Stimulated activated CD8-positive, alpha-beta memory T cell treated with anti-CD3 and anti-CD28 coated beads, Interleukin-4, amount 100 ng/mL, for 1 hour (primary cell): ENCODE measurements at places on chromosomes 4 and X.

DNA sequence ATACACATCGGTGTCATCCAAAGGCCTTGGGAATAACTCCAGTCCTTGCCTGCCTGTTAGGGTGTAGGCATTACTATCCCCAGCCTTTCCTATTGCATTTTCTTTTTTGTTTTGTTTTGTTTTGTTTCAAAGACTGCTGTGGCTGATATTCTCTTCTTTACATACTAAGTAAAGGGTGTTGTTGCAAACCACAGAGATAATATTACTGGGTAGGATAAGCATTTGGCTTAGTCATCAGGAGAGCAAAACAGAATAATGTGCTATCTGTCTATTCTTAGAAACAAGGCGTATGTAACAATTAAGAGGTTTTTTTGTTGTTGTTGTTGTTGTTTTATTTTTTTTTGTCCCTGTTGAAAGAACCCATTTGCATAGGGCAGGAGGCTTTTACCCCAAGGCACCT, 41.8 kb downstream of the UGT2B28 start:
- no peak for DNase-seq

GRCh38 chr4:38785901-38786402, 3.2 kb upstream of the TLR10 start:
- no peak for DNase-seq

GRCh38 chr4:16914208-16914607, 15.8 kb upstream of the LDB2 start:
- no peak for DNase-seq

DNA sequence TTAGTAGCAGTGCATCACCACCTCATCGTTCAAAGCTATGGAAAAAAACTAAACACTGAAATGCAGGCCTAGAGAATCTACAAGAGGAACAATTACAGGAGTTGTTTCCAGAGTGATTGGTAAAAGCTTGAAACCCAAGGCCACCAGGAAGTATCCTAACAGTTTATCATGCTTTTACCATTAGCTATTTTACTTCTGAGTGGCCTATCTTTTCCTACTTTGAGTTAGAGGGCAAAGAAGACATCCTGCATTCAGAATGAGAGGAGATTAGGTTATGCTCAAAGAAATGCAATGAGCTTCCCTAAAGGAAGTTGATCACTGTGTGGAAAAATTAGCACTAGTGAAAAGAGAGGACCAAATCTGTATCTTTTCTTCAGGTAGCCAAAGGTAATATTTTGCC, 69.8 kb upstream of the PRSS48 start:
- no peak for DNase-seq

DNA sequence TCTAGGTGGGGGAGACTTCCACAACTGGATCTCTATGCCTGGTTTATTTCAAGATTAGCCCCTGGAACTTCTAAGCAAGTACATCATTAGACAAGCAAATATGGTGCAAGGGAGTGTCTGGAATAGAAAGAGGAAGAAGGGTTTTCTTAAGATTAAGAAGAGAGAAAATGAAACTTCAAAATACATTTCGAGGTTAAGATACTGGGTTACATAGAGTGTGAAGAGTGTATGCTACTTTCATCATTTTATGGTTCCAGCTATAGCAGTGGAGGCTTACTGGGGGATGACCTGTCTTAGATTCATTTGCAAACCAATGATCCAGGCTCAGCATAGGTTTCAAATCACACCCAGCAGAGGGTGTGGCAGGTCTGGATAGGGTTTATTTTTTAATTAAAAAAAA, 144.4 kb upstream of the GATB start:
- no peak for DNase-seq

DNA sequence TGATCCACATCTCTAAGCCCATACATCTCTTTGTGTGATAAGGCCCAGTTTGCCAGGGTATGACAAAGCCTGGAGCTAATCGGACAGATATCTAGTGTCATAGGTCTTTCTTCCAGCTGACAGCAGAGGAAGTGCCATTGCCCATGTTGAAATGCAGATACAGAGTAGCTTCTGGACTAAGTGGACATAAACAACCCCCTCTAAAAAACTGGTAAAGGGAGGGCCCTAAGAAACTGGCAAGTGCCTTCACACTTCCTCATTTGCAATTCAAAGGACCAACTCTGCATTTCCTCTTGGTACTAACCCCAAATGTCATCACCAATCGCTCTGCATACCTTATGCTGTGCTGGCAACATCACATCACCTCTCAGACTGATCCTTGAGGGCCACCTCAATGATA, 20.8 kb downstream of the ARHGEF6 start:
- no peak for DNase-seq

GRCh38 chrX:150456466-150456865, 93.3 kb downstream of the MAMLD1 start:
- DNase-seq, result no peak

DNA sequence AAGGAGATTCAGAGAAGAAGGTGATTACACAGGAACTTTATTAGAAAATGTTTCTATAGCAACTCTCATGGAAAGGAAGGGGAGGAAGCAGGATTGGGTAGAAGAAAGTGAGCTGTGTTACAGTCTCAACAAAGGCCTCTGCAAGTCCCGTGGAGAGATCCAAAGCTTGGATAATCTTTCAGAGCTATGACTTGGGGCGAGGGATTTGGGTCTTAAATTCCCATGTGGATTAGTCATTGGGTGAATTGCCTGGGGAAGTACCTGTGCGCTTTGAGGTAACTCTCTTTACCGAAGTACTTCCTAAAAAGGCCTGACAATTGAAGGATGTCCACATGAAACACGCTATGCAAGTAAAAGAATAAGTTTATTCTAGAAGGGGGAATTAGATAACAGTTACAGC, 133.8 kb upstream of the ANKRD50 start:
- DNase-seq, result no peak

DNA sequence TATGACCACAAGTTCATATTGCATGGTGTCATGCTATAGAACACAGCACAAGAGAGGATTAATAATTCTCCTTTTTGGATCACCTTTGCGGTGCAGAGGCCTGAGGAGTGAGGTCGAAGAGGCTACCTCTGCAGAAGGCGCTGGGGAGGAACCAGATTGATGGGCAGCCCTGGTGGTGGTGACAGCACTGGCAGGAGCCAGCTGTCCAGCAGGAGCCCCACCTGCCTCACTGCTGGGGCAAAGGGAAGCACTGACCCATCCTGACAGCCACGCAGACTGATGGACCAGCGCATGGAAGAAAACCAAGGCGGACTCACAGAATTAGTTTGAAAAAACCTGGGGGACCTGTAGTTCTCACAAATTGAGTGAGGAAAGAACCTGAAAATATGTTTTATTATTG, 50.9 kb downstream of the COX18 start:
- DNase-seq, result no peak

DNA sequence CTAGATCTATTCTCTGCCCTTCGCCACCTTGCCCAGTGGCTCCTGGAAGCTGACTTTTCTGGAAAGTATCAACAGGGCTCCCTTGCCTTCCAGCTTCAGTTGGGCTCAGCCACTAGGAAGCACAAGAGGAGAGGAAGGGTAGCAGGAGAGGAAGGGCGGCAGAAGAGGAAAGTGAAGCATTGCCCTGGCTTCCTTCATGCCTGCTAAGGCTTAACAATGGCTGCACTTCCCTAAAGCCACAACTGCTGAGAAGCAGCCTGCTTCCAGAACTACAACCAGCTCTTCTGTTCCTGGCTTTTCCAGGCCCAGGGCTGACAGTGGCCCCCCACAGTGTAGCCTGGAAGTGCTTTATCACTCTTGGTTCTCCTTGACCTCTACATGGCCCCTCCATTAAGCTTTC, 29.1 kb upstream of the PGM2 start:
- no peak for DNase-seq

DNA sequence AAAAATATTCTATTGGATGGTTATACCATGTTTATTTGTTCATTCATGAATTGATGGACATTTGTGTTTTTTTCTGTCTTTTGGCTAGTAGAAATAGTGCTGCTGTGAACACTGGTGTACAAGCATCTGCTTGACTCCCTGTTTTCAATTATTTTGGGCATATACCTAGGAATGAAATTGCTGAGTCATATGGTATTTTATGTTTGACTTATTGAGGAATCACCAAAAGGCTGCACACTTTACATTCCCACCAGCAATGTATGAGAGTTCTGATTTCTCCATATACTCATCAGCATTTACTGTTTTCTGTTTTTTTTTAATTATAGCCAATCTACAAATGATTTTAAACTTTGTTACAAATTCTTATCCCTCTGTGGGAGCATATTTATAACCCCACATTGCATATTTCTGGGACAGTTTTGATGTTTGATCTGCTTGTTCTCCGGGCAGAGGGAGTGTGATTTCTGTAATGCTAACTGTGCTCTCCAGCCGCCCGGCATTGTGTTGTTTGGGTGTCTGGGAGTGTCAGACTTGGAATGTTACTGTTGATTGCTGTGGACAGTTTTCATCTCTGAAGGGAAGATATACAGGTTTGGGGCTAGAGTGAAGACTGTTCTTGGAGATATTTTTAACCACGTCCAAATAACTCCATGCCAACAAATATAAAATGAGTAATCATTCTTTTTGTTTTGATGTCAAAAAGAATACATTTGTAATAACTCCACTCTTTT, 60.5 kb upstream of the PGRMC2 start:
- DNase-seq, result no peak

GRCh38 chrX:85114776-85115175, 111.1 kb downstream of the APOOL start:
- no peak for DNase-seq

DNA sequence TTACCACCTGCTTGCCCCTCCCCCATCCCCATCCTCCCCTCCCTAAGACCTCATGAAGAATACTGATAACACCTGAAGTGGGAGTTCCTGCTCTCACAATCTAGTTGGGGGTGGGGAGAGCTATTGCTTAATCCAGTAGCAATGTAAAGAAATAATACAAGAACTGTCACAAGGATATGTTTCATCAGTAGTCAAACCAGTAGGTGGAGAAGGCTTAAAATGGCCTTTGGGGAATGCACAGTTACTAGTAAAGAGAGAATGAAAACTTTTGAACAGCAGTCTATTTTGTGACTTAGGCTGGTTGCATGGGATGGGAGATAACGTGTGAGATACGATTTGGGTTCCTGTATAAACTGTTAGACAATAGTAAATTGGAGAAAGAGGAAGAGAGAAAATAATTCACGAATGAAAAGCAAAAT, 6.0 kb downstream of the GALNT7 start:
- no peak for DNase-seq

- no peak for DNase-seq
Measured at GRCh38 chrX:37904833-37905232, 57.5 kb upstream of the DYNLT3 start.

DNA sequence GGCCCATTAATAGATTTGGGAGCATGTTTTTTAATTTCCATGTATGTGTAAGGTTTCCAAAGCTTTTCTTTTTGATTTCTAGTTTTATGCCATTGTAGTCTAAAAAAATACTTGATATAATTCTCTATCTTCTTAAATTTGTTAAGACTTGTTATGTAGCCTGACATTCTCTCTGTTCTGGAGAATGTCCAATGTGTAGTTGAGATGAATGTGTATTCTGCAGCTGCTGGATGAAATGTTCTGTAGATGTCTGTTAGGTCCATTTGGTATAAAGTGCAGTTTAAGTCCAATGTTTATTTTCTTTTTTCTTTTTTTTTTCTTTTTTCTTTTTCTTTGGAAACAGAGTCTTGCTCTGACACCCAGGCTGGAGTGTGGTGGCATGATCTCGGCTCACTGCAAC, 378.5 kb upstream of the MAD2L1 start:
- no peak for DNase-seq

DNA sequence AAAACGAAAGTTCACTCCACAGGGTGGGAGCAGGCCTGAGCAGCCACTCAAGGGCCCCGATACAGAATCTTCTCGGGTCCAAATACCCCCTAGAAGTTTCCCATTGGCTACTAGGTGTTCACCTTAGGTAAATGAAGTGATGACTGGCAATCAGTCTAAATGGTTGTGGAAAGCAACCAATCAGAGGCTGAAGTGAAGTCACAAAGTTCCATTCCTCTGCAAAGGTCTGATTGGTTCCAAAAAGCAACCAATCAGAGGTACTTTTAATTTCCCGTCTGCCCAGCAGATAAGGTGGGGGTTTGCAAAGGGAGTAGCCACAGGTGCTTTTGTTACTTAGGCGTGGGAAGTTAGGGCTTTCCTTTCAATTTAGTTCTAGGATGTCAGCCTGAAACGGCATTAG, 58.2 kb upstream of the NKAP start:
- no peak for DNase-seq

DNA sequence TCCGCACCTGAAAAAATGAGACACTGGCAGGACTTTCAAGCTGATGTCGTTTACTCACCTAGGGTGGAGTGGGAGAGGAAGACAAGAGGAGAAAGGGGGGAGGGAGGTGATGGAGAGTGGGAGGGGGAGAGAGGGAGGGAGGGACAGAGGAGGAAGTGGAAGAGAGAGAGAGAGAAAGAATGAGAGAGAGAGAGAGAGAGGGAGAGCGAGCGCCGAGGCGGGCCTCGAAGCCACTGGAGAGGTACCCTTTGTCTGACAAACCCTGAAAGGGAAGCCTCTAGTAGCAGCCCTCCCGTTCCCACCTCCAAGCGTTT, 296 bp upstream of the ADGRL3 start:
- no peak for DNase-seq

DNA sequence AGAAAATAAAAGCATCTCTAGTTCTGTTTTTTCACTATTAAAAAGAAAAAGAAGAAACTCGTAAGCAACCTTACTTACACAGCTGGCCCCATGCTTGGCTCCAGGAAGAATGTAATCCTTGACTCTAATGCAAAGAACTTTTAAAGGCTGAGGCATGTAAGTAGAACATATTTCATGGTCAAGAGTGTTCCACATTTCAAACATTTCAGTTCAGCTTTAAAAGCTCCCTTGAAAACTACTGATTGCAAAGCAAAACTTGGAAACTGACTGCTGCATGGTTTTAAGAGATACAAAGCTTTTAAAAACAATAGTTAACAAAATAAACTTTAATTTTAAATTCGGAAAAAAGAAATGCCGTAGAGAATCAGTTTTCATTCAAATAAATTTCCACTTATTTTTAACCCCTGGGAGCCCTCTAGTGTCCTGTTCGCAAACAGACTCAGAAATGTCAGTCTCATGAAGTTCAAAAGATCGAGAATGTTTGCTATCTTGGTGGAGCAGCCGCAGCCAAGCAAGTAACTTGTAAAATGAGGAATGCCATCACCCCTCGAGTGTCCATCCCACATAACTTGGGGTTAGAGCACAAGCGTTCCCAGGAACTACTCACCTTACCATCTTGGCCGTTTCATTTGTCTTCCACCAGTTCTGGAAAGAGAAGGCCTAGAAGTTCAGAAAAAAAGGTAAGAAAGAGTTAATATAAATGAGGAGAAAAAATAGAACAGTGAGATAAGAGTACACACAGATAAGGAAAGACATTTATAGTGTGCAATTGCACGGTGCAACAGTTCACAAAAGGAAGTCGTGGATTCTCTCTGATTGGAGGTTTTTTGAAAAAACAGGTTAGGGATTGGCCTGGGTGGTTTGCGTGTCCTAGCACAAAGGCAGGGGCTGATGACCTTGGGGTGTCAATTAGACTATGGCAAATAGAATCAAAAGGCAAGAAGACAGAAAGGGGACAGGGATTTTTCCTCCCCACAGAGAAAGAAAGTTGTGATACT, at the start of gene GASK1B:
Gene GASK1B, minus strand, starts transcription at position 765 of the 998 bp plus-strand sequence. CDS start 1,650 bp downstream, outside the sequence.
- no peak for DNase-seq

DNA sequence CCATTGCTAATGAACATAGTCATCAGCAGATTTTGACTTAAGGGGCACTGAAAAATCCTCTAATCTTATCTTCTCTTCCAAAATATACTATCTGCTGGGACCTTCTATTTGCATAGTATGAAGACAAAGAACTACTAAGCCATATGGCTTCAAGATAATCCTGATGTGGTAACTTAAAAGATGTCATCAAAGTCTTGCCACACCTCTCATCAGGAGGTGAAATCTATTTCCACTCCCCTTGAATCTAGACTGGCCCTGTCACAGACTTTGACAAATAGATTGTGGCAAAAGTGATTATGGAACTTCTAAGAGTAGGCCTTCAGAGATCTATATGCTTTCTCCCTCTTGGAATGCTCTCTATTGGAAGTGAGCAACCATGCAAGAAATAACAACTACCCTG, 27.3 kb upstream of the TET2 start:
- no peak for DNase-seq
